ENCODE measurements at places on chromosomes 13 and 19.

DNA sequence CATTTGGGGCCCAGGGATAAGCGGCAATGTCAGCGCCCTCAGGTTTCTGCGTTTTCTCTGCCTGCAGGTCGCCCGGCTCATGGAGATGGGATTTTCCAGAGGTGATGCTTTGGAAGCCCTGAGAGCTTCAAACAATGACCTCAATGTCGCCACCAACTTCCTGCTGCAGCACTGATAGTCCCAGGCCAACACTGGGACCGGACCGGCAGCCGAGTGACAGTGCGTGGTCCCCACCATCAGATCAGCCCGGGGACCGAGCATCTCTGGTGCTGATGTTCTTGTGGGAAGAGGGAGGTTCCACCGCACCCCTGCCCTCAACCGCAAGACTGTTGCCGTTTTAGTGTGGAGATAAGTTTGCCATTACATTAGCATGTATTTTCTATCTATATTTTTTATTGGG, 78.0 kb upstream of the GPR183 start:
- no peak for DNase-seq

DNA sequence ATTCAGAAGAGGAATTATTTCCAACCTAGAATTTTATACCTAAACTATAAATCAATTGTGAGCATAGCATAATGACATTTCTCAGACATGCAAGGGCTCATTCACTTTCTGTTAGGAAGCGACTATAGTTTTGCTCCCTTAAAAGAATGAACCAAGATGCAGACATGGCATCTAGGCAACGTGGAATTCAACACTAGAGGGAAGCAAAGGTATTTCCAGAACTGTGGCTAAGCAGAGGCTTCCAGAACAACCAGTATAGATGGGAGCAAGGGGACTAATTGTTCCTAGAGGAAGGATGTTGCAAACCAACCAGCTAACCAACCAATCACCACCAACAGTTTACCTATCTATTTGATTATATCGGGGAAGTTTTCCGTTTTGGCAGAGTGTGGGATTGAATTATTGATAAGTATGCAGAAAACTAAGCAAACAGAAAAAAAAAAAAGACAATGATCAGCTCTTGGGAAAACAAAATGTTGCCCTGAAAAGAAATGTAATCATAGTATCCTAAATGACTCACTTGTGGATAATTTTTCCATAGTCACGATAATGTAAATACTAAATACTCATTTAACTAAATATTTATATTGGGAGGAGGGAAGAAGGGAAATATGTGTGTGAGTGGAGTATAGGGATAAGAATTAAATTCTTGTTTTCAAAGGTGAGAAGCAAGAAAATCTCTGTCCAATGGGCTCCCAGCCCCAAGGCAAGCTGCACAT, 21.1 kb downstream of the ARL11 start:
- DNase-seq = no peak

DNA sequence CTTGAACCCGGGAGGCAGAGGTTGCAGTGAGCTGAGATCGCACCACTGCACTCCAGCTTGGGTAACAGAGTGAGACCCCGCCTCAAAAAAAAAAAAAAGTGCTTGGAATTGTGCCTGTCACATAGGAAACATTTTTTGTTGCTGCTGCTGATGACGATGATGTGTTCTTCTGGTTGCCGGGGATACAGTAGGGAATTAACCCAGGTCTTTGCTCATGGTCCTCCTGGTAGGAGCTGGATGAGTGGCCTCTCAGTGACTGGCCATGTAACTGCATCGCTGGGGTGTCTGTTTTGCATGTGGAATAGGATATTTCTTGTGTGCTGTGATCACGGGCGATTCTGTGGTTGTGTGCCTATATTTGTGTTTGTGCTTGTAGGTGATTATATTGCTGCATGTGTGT, 4.7 kb upstream of the CNFN start:
- DNase-seq = no peak

GRCh38 chr13:29710511-29710910, 115.0 kb upstream of the SLC7A1 start:
- DNase-seq = no peak

DNA sequence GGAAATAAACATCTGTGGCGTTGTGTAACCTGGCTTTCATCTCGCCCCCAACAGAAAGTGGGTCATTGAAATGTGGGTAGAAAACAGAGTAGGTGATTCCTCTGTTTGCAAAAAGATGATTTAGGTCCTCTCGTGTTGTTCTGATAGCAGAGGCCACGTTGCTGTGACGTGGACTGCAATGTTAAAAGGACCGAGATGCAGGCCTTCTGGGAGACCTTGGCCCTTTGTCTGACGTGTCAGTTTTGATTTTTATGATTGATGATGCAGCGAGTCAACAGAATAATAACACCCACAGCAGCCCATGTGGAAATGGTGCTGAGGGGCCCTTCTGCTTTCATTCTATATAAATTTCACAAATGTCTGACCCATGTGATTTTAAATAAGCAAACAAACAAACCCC, 68.9 kb downstream of the FGF9 start:
- DNase-seq = no peak

DNA sequence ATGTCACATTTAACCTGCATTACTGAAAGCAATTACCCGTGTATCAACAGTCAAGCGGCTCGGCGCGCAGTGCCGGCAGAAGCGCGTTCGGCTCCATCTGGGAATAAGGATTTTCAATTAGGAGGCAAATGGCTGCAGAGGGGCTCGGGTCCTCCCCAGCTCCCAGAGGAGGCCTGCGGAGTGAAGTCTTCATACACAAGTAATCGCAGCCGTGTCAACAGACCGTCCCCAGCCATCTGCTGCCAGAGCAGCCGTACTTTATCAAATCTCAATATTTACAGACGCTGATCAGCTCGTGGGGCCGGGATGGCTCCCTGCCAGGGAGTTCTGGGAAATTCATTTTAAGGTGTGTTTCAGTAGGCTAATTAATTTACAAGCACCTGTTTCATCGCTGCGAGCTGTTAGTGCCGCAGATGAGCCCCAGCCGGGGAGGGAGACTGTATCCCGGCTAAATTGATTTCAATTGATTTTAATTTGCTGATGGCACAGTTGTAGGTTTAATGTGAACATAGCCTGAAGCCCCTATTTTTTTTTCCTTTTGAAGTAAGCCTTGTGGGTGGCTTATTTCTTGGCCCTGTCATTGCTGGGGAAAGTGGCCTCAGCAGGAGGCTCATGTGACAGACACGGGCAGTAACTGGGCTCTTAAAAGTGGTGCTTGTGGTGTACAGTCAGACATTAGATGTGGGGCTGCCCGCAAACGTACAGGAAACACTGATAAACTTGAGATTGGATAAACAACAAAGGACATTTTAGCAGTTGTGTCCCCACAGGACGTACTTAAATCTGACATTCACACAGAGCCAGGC, 252.7 kb downstream of the TEX29 start:
- no peak for DNase-seq

DNA sequence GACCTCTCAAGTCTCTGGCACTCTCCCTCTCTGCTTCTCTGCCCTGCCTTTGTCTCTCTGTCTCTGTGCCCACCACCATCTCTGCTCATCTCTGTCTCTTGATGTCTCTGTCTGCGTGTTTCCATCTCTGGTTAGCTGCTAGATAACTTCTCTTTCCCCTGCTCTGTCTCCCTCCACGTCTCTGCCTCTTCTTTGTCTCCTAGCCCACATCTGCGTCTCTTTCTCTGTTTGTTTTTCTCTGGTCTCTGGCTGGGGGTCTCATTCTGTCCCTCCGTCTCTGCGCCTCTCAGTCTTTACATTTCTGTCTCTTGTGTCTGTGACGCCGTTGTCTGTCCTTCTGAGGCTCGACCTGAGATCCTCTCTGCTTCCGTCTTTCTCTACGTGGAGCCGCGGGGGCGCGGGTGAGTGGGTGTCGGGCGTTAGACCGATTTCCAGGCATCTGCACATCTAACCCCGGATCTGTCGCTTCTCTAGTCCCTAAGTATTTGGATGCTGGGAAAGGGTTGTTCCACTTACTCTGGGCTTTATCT, 386 bp downstream of the GIPR start:
- DNase-seq = no peak

GRCh38 chr19:572140-572742, at the start of gene BSG:
BSG (plus strand) TSS chr19:572596; CDS start chr19:572635, 39 bp downstream.
- peak; percentile 96 for DNase-seq

- DNase-seq = no peak
These were observed 74.6 kb upstream of the MEDAG start for GRCh38 chr13:30831515-30831914.

DNA sequence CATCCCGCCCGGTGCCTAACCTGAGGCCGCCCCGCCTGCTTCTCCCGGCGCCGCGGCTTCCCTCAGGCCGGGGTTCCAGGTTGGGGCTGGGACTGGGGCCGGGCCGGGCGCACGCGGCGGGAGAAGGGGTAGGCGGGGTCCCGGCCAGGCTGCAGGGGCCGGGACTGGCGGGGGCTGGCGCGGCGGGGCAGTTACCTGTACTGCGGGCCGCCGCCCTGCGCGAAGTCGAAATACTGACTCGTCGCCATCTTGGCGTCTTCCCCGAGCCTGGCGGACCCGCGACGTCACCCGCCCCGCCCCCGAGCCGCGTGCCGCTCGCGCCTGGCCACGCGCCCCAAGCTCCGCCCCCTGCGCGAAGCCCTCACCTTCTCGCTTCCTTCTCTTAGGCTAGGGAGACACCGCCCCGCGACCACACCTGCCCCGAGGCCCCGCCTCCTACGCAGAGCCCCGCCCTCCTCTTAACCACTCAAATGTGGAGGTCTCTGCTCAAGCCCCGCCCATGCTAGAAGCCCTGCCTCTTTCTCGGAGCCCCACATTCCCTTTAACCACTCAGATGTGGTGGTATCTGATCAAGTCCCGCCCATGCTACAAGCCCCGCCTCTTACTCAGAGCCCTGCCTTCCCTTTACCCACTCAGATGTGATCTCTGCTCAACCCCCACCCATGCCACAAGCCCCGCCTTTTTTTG, at the start of gene ZFR2:
ZFR2 (minus strand) TSS at position 269 of the 687 bp plus-strand sequence; CDS start at position 248, 21 bp downstream.
- no peak for DNase-seq

GRCh38 chr19:13604902-13605586, 98.8 kb upstream of the CACNA1A start:
- no peak for DNase-seq

GRCh38 chr13:22903301-22903700, 277.5 kb upstream of the SGCG start:
- no peak for DNase-seq

DNA sequence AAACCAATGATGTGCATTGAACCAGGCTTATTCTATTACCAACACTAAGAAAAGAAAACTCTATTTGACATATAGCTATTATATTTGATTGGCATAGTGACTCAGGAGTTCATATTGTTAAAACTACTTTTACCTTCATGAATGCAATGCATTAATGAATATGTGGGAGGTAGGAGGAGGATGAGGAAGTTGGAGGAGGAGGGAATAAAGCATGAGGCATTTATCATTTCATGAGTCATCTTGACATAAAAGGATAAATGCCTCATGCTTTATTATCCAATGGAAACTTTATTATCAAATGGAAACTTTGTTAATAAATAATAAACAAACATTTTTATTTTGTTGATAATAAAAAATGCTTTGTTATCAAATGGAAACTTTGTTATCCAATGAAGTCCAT, 116.5 kb downstream of the SPRY2 start:
- DNase-seq = no peak

DNA sequence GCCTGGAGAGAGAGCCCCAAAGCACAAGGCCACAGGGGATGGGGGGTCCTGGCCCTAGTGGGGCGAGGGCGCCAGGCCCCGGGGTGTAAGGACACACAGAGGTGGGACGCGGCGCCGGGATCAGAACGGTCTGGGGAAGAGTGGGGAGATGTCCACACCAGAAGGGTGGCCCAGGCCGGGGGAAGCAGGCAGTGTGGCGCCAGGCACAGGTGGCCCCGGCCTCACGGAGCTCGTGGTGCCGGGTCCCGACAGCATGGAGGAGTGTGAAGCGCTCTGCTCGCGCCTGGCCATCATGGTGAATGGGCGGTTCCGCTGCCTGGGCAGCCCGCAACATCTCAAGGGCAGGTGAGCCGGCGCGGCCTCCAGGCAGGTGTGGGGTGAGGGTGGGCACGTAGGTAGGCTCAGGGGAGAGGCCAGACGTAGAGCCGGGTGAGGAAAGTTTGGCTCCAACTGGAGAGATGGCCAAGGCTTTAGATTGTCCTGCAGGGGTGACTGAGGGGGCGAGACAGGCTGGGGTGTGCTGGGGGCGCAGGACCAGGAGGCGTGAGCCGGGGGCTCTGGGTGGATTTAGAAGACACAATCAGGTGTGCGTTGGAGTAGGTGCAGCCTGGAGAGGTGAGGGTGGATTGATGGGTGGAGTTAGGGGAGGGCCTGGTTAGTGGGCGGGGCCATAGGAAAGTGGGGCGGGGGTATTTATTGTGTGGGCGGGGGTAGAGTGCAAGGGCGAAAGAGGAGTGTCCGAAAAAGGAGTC, 2.9 kb upstream of the ARHGAP45 start:
- DNase-seq = no peak

DNA sequence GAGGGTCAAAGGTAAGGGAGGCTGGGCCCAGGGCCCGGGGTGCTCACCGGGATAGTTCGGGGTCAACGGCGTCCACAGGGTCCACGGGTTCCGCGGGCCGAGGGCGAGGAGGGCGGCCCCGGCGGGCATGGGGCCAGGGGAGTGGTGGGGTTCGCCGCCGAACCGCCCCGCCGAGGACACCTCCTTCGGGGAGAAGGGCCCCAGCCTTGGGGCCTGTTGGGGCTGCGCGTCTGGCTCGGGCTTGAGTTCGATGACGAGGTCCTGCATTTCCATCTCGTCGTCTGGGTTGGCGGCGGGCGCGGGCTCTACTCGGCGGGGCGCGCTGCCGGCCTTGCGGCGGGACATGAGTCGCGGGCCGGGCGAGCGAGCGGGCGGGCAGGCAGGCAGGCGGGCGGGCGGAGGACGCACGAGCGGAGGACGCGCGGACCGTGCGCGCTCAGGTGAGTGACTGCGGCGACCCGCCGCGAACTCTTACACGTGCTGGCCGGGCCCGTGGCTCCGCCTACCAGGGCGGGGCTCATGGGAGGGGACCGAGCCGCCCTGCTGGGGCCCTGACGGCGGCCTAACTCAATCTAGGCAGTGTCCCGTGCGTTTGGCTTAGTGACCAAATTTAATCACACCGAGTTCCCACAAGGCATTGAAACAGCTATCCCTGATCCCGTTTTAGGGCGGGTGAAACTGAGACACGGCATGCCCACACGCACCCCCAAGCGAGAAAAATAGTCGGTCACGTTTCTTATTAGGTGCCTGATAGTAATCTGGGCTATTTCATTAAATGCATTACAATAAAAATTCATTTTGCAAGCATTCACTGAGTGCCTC, at the start of gene ZNF296:
ZNF296 (minus strand) TSS at position 450 of the 822 bp plus-strand sequence; CDS start at position 345, 105 bp downstream.
- peak; percentile 73 for DNase-seq

GRCh38 chr13:21813110-21813509, 142.2 kb downstream of the FGF9 start:
- no peak for DNase-seq

All from effector memory CD8-positive, alpha-beta T cell (primary cell).